ENCODE measurements at places on chromosomes 3 and 15.

DNA sequence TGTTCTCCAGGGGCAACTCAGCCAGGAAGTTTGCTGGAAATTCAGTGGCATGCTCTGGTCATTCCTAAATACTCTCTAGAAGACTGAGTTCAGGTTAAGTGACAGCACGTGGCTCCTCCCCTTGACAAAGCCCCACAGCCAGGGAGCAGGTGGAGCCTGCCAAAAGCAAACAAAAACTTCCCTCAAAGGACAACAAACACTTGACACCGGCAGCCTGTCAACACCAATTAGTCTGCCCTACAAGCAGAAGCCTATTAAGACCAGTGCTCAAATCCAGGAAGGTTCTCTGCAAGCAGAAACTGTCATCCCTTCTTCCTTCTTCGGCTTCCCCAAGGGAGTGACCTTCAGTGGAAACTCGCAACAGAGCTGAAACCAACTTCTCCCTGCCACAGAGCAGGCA is 5.0 kb downstream of the MEX3B start:
- DNase-seq: no peak

DNA sequence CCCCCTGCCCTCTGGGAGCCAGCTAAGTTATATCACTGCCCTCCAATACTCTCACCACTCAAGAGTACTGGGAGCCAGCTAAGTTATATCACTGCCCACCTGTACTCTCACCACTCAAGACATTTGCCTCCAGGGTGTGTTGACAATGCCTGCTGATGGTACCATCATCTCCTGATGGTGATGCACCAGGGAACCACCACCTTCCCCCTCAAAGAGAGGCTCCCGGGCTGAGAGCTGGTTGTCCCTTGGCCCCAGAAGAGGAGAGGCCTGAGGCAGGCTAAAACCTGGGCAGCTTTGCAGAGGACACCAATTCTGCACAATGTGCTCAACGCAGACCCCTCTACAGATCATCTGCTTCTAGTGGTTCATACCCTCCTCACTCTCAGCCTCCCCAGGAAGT is 7.5 kb upstream of the HAPLN3 start:
- DNase-seq: no peak

DNA sequence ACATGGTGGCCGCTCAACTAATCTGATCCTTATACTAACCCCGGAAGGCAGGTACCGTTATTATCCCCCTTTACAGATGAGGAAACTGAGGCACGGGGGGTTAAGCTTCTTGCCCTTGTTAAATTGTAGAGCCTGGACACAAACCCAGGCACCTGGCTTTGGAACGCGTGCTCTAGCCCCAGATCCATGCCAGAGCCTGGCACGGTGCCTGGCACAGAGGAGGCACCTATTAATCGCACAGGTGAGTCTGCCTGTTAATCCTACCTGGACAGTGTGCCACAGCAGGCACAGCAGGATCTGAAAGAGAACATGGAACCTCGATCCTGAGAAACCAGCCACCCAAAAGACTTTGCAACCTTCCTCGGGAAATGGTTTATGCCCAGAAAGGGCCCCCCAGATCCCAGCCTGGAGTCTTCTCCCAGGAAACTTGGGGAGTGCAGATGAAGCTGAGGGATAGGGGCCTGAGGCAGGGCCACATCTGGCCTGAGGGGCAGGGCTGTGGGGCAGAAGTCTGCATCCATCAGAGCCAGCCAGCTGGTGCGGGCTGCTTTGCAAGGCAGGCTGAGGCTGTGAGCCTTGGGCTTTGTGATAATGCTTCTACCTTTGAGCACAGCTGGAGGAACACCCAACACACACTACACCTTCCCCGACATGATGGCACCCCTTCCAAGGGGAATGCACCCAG is 55.3 kb upstream of the SLC6A1 start:
- DNase-seq: no peak

DNA sequence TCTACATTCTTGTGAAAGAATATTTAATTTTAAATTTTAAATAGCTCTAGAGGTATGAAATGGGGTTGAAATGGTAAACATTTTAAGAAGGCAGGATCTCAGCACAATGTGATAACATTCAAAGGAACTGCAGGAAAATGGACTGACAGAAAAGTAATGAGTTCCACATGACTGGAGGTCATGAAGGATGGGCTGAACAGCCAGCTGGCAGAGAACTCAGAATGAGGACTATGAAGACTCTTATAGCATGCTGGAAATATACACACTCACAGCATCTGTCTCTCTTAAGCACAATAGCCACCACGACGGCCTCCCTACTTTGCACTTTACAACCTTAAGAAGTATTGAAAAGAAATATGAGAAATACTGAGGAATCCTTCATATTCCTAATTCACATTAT is 94.7 kb downstream of the TNIK start:
- DNase-seq: no peak

DNA sequence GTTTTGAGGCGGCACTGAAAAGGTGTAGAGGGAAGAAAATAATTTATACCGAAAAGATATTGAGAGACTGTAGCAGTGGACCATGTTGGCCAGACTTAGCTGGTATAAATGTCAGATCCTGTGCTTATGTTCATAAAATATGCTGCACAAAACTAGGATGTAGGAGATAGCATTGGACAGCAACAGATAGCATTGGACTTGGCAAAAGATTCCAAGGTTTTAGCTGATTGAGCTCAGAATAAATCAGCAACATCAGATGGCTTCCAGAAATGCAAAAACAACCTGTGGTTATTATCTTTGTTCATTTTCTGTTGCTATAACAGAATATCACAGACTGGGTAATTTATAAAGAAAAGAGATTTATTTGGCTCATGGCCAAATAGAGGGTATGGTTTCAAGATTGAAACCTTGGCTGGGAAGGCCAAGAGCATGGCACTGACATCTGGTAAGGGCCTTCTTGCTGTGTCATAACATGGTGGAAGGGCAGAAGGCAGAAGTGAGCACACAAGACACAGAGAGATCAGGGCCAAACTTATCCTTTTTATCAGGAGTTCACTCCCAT is 34.7 kb downstream of the SLC28A1 start:
- no peak for DNase-seq

- DNase-seq: no peak
These were observed 576.9 kb downstream of the TUSC7 start for GRCh38 chr3:117286488-117286887.

DNA sequence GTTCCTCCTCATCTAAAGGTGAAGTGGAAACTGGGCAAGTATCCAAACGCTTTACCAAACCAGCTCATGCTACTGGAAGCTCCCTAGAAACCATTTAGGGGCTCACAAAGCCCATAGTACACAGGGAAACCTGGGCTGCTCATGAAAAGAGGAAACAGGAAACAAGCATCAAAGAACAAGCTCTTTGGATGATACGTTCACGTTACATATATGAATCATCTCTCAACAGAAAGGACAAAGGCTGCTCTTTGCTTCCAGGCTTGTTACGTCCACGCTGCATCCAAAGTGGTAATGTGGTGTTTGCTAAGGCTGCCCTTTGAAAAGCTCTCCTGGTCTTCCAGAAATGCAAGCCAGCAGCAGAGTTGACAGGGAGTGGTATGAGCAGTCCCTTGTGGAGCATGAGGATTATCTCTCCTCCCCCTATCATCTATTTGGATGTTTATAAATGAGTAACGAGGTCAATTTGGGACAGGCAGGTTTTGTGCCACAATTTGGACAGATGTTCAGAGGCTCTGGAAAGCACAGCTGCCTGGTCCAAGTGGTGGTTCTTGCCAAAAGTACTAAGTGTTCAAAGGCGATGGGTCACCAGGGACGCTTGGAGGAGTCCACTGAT is 98.0 kb upstream of the RORA start:
- DNase-seq: no peak

GRCh38 chr3:16893618-16894200 is 9.0 kb downstream of the PLCL2 start:
- DNase-seq: no peak

GRCh38 chr3:17412950-17413530 is 329.4 kb downstream of the TBC1D5 start:
- no peak for DNase-seq

GRCh38 chr3:100151024-100151707 is 36.9 kb upstream of the FILIP1L start:
- no peak for DNase-seq

DNA sequence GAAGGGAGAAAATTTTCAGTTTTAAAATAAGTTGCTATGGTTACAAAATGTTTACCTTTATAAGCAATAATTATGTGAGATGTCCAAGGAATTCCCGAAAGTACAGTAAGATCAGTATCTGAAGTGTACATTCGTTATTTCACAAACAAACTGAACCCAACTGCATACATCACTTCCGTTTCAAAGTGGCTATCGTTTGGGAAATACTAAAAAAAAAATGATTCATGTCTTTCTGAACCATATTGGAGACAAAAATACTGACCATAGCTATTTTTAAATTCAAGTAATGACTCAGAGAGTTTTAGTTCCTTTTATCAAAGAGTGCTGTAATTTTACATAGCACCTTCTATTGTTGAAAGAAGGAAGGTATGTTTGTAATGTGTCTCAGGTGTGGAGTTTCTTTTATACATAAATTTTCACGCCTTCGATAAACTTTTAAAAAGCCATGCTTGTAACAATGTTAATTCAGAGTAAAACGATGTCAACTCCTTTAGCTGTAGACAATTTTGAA is 8.0 kb upstream of the ANKRD28 start:
- no peak for DNase-seq

DNA sequence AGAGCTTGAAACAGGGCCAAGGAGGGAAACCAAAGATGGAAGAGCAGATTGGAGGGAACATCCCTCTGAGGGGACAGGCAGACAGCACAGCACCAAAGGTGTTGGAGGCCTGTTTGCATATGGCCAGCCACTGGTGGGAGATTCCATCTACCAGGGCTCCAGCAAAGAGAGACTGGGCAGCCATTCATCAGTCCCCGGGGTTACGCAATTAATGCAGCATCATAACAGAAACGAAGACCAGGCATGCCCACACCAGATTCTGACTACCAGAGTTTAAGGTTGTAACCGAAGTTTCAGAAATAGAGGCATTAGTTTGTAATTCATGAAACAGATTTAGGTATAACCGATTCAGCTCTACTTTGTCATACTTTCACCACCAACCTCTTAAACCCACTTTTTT is 58.1 kb downstream of the COL8A1 start:
- DNase-seq: no peak

DNA sequence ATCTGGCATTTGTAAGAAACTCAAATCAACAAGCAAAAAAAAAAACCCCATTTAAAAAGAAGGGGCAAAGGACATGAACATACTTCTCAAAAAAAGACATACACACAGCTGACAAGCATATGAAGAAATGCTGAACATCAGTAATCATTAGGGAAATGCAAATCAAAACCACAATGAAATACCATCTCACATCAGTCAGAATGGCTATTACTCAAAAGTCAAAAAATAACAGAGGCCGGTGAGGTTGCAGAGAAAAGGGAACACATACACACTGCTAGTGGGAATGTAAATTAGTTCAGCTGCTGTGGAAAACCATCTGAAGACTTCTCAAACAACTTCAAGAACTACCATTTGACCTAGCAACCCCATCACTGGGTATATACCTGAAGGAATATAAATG is 199.4 kb upstream of the THBS1 start:
- DNase-seq: no peak

- no peak for DNase-seq
These were observed 44.4 kb downstream of the STARD9 start for GRCh38 chr15:42619656-42620371.

DNA sequence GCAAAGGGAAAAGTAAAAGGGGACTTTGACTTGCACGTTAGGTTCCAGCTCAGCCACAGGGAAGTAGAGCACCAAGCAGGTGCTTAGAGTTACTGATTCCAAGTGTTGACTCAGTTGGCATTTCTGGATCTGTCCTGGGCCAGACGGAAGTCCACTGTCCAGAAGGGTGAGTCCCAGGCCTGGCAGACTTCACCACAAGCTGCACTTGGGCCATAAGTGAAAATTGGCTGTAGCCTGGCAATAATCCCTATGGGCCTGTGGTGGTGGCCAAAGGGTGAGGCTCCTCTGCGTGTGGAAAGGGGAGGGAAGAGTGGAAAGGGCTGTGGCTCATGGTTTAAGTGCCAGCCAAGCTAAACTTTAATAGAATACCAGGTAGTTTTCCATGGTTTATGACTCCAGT is 121.5 kb downstream of the DTWD1 start:
- DNase-seq: no peak

DNA sequence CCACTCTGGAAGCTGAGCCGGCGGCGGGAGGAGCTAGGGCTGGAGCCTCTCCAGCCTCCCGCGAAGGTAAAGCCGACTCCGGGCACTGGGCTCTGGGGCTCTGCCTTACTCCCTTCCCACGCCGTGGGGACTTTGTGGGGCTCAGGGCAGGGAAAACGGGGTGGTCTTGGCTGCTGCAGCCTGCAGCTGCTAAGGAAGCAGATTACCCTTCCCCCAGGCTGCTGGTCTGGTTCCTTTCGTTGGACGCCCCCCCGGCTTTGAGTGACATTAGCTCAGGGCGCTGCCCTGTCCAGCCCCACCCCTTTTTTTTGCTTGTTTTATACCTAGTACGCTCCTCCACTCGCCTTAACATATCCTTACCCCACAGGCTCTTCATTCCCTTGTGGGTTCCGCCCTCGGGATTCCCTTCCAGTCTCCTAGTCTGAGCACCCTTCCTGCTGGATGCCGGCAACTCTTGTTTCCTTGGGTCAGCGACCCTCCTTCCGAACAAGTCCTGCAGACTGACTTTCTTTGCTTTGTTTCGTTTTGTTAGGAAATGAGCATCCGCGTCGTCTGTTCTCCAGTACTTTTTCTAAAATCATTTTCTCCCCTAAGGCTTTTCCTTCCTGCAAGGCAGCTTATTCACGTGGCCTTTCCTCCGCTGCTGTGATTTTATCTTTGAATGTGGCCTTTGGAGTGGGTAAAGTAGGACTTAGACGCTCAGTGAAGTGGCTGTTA is 551 bp downstream of the DNAJC13 start:
- DNase-seq: no peak

GRCh38 chr3:127167315-127168043 is 25.5 kb upstream of the PRR23E start:
- DNase-seq: no peak

DNA sequence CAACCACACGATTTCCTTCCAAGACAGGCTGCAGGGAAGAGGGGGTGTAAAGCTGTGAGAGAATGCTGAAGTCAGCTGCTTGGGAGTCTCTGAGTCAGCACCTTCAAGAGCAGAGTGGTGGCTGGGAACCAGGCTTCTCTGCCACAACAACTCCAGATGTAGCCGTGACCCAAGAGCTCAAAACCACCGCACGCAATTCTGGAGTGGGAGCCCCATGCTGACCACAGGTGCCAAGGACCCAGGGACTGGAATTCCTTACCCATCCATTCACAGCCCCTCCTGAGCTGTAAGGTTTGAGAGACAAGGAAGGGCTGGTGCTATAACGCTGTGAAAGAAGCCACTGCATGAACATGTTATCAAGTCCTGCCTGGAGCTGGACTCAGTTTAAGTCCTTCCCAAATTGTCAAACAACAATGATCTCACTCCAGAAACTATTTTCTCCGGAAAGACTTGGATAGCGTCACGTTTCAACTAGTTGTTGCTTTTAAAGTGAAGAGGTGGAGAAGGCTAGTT is 61.4 kb downstream of the UMPS start:
- DNase-seq: no peak

- DNase-seq: no peak
These were observed 26.8 kb downstream of the SERPINI1 start for GRCh38 chr3:167762296-167762695.

- DNase-seq: no peak
These were observed 34.8 kb downstream of the IGF1R start for GRCh38 chr15:98682992-98683701.

GRCh38 chr15:63941698-63942465 is 104.4 kb downstream of the DAPK2 start:
- DNase-seq: no peak
